ENCODE measurements at places on chromosomes 4 and X. TPM values are rescaled to one million over a fixed set of nuclear protein-coding genes. Genes with fewer than 3 reads are reported as not detected.

Gene NSD2
- total RNA-seq: 171 TPM

Gene TGIF2LX
- total RNA-seq: not detected

Gene BEND2
- not detected for total RNA-seq

Gene MAGIX
- total RNA-seq: 0.48 TPM

Gene DCAF4L1
- 0.15 TPM for total RNA-seq

Gene NLGN3
- total RNA-seq: 0.40 TPM

Gene GLRA3
- total RNA-seq: not detected

DNA sequence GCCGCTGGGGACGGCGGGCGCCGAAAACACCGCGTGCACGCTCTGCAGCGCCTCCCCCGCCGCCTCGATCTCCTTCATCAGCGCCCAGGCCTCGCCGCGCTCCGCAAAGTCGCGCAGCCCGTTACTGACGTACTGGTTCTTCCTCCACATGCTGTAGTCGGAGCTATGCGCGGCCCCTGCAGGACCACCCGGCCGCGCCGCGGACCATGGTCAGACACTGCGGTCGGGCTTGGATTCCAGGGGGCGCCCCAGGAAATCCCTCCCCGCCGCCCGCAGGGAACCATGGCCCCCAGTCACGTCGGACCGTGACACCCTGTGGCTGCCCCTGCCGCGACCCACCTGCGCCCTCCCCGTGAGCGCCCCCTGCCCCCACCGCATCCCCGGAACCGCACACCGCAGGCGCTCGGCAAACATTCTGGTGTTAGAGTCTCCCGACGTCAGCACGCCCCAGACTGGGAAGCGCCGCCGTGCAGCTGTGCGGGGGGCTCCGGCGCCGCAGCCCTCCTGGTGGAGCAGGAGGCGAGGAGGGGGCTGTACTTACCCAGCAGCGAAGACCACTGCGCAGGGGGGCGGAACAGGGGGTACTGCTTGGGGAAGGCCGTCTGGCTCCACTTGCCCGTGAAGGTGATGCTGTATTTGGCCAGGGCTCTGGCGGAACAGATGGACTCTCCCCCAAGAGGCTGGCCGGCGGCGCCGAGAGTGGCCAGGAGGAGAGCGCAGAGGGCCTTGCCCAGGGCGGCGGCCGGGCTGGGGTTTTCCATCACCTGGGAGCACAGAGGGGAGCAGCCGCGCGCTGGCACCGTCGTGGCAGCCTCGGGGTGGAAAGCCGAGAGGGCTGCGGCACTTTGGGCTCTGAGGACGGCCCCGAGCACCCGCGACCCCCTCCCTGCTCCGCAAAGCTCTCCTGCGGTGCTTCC lies 814 bp downstream of the SPON2 start:
- H3K4me1 ChIP-seq: peaks cover 3% of the 10 kb centered on the region
- no peak overlapping the region for H3K4me3 ChIP-seq

GRCh38 chr4:22653752-22654151 lies 39.0 kb upstream of the GBA3 start:
- no peaks in the 10 kb centered on the region for H3K4me1 ChIP-seq
- H3K36me3 ChIP-seq: no peaks in the 10 kb centered on the region
- DNase-seq: no peak
- no peak overlapping the region for H3K27ac ChIP-seq
- H3K4me3 ChIP-seq: no peak overlapping the region
- no peaks in the 10 kb centered on the region for H3K27me3 ChIP-seq

- no peak overlapping the region for H3K4me3 ChIP-seq
- peaks cover 59% of the 10 kb centered on the region for H3K4me1 ChIP-seq
Observed at GRCh38 chr4:87011340-87012034, 76.7 kb downstream of the AFF1 start.

GRCh38 chrX:142503967-142504643 lies 299.0 kb upstream of the MAGEC2 start:
- H3K36me3 ChIP-seq: no peaks in the 10 kb centered on the region
- H3K27me3 ChIP-seq: no peaks in the 10 kb centered on the region
- no peak overlapping the region for H3K27ac ChIP-seq
- DNase-seq: no peak
